ENCODE measurements at places on chromosomes 5 and 9.
A peak's percentile ranks its signal among the peaks of the same experiment; 100 is the strongest.

GRCh38 chr5:156934450-156935211 is 28.4 kb downstream of the TIMD4 start:
- peak; percentile 32 for DNase-seq

DNA sequence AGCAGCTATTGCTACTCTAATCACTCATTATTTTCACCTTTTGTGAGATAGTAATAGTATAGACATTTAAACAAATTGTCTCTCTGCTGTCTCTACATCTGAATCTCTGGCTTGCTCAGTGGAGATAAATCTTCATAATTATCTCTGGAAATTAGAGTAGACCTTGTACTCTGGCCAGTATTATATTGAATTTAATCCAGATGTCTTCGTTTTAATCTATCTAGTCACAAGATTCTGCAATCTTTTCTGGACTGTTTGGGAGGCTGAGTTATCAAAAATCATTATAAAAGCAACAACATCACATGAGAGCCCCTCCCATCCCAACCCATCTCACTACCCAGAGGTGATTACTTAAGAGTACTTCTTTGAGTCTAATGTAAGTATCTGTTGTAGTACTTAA is 19.0 kb downstream of the ARHGAP26 start:
- no peak for DNase-seq

DNA sequence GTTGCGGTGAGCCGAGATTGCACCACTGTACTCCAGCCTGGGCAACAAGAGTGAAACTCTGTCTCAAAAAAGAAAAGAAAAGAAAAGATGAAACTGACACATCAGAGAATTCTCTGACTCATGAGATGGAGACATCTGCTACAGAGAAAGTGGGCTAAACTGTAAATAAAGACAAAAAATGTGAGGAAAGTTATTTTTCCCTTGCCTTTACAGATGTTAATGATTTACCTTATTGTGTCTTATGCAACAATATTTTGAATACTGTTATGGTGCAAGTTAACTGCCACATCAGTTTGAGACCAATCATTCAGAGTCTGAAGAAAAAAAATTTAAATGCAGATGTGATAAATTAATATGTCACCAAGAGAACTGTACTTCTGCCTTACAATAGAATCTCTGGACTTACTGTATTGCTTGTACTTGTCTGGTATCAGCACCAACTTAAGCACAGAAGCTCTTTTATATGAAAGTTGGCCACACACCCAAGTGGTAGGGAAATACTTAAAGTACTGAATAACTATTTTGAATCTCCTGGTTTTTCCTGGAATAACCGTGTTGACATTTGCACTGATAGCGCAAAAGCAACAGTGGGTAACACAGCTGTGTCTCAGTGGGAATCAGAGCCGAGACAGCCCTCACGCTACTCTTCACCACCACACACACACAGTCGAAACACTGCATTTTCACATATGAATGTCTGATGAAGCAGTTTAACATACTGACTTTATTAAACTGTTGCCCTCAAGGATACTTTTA is 169.9 kb downstream of the FANCC start:
- DNase-seq, result no peak

- no peak for DNase-seq
Measured at GRCh38 chr5:66343370-66344071, 199.4 kb downstream of the SREK1 start.

DNA sequence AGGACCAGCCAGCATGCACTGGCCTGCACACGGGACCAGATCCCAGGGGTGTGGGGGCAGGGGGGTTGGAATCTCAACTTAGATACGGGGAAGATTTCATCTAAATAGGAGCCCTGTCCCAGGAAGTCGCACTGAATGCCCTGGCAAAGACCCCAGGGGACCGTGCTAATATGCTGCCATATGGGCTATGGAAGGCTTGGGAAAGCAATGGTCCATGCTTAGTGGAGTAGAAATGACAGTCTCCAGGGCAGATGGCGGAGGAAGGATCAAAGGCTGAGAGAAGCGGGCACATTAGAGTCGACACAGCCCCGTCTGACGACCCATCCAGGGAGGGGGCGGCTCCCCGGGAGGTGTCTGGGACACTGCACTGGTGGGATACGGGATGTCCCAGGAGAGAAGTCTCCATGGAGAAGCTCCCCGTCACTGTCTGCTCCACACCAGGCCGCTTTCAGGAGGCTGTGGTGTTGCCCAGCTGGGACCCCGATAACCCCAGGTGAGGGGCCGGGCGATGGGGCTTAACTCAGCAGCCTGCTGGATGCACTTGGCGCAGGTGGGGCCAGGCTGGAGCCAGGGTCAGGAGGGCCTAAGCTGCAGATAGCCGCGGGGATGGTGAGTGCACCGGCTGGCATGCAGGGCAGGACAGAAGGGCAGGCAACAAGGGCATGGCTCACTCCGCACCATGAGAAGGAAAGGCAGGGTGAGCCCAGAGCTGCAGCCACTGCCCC is 377.7 kb upstream of the IRX1 start:
- no peak for DNase-seq

DNA sequence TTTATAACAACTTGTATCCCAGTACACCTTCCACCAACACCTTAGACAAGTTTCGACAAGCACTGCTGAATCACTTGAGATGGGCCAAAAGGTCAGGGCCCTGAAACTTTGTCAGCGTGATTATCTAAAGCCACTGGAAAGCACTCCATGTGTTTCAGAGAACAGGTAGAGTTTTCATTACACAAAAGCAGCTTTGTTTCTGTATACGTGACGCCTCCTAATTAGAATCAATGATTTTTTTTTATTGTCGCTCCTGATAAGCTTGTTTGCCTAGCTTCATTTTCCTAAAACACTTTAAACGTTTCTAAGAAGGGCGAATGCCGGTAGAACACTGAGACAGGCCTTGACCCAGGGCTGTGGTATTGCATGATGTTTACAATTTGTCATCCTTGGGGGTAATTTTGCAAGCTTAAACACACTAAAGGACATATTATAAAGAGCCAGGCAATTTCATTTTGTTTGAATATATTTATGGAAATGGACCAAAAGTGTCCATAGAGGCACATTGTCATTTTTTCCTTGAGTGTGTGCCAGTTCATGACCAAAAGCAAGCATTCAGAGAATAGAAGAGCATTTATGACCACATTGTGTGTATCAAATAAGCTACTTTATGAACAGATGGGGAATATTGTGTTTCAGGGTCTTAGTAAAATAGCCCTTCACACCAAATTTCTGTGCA is 193.6 kb downstream of the GLIS3 start:
- DNase-seq, result peak; percentile 32

DNA sequence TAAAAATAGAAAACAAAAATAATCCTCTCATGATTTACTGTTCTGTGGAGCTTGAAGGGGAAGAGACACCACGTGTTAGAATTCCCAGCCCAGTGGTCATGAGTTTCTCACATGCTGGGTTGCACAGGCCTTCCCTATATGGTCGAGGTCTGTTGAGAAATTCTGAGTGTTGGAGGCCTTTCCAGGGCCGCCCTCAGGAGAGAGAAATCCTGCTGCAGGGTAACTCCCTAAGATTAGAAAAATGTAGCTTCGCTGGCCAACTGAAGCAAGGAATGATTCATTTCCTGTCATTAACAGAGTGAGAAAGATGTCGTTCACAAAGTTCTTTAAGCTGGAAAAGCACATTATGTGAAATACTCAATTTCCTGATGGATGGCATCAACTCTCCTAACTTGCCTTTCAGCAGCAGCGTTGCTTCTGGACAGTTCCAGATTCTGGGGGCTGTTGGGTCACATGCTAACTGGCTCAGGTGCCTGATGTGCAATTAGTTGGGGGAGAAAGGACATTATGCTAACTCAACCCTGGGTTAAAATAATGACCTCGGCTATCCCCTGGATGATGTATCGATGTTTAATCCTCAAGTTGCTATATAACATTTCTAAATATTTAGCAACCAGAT is 104.8 kb upstream of the CD180 start:
- peak; percentile 63 for DNase-seq

DNA sequence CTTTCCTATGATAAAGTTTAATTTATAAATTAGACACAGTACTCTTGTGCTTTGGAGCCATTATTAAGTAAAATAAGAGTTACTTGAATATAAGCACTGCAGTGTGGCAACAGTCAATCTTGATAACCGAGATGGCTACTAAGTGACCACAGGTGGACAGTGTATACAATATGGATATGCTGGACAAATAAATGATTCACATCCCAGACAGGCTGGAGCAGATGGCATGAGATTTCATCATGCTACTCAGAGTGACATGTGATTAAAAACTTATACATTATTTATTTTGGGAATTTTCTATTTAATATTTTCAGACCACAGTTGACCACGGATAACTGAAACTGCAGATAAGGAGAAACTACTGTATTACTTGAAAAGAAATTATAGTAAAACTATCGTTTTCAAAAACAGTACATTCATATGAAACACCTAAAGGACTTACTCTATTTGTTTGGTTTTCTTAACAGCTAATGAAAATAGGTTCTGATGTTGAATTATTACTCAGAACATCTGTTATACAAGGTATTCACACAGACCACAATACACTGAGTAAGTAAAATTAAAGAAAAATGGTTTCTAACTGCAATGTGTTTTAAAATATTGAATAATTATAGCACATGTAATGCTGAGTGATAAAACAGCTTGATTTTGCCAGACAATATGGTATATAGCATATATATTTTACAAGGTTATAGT is 16.0 kb downstream of the LYRM7 start:
- no peak for DNase-seq

DNA sequence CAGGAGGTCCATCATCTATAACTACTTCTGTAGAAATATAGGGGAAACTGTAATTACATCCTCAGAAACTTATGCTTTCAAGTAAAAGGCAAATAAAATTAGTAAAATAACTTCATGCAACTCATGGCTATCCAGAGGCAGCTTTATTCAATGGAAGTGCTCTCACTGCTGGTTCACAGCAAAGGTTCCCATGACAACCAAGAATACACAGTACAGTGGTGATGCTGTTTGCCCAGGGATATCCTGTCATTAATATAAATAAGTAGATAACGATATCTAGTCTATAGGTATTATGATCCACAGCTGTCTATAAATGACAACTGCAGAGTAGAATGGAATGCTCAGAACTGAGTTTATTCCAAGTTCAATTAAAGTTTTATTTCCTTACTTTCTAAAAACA is 390.3 kb downstream of the PDE4D start:
- DNase-seq, result no peak
